ENCODE measurements at places on chromosomes 4 and X. TPM values are rescaled to one million over a fixed set of nuclear protein-coding genes. Genes with fewer than 3 reads are reported as not detected.

- no peak for DNase-seq
These were observed 31.5 kb downstream of the SLC9A7 start for GRCh38 chrX:46727441-46727840.

DNA sequence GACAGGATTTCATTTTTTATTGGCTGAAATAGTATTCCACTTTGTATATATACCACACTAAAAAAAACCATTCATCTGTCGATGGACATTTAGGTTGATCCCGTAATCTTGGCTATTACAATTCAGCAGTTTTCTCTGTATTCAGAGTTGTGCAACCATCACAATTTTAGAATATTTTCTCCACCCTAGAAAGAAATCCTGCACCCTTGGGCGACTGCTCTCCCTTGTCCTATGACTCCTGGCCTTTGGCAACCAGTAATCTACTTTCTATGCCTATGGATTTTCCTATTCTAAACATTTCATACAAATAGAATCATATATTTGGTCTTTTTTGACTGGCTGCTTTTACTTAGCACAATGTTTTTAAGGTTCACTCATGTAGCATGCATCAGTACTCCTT is 84.7 kb downstream of the NCAPG start:
- no peak for DNase-seq

DNA sequence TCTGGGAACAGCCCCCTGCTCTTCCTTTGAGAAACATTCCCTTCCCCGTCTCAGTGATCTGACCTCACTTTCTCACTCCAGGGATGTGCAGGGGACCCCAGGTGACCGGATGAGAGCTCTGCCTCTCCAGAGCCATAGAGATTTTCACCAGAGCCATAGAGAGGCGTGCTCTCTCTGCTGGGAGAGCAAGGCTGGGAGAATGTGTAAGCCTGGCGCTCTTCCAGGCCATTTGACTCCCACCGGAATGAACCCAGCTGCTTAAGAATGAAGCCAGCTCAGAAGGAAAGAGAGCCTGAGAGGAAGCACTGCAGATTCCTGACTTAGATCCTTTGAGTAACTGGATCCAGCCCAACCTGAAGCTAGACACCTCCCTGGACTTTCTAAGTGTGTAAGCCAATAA is 106.4 kb downstream of the DHX15 start:
- no peak for DNase-seq

DNA sequence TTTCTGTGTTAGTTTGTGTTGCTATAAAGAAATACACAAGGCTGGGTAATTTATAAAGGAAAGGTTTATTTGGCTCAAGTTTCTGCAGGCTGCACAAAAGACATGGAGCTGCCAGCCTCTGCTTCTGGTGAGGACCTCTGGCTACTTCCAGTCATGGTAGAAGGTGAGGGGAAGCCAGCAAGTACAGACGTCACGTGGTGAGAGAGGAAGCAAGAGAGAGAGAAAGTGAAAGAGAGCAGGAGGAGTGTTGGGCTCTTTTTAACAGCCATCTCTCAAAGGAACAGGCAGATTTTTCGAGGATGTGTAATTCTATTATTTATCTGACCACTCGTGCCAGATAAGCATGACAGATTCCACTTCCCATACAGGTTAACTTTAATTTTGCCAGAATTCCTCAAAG is 1199.1 kb downstream of the ADGRL3 start:
- DNase-seq = no peak

GRCh38 chr4:33837043-33837838 is 2407.1 kb downstream of the ARAP2 start:
- no peak for DNase-seq

DNA sequence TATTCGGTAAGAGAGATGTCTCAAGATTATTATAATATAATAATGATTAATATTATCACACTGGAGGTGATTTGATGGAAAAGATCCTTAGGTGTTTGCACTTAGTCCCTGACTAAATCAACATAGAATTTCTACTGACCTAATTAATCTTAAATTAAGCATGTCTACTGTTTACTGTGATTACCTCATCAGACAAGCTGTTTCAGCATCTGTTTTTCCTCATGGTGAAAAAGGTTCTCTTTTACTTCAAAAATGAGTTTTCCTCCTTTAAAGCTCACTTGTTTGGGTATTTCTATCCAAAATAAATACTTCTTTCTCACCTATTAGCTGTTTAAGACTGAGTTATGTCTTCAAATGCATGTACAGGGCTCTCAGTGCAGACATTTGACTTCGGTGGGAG is 407.8 kb downstream of the NKX6-1 start:
- DNase-seq = no peak

GRCh38 chrX:11751261-11751660 is 6.8 kb upstream of the MSL3 start:
- DNase-seq = no peak

DNA sequence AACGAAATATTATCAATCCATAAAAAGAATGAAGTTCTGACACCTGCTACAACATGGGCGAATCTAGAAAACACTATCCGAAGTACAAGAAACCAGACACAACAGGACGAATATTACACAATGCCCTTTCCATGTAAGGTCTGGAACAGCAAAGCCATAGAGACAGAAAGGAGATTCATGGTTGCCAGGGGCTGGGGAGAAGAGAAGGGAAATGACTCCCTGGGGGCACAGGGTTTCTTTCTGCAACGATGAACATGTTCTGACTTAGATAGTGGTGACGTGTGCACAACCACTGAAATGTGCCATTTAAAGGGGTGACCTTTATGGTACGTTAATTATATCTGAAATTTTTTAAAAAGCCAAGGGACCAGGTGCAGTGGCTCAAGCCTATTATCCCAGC is 28.3 kb downstream of the GPR143 start:
- DNase-seq = no peak

GRCh38 chrX:101803451-101803850 is 128.4 kb downstream of the ZMAT1 start:
- DNase-seq = no peak

DNA sequence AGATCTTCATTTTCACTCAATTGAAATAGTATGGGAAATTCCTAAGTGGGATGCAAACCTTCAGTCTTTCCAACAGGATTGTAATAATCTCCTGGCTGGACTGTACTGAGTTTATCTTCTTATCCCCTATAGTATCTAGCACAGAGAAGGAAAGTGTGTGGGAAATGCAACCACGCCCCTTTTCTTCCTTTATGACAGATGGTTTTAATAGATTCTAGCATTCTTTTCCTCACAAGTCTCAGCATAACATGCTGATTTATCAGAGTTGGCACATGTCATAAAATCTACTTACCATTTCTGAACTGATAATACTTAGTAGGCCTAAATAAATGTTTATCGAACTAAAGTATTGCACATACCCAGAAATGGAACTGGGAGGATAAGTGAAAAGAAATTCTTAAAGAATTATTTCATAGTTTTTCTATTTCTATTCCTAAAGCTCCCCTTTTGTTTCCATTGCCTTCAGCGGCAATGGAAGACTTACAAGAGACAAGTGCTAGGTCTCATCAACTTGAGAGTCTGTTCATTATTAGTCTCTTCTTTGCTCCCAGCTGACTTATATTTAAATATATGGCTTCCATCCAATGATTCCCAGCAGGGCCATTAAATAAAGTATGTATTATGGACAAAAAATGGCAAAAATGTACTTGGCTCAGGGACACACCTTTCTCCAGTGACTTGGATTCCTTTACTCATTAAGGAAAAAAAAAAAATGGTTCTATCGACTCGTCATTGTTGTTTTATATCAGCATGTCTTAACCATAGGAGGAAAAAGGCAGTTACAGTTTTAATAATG is 484.5 kb downstream of the IL1RAPL1 start:
- no peak for DNase-seq

- no peak for DNase-seq
These were observed 139.2 kb downstream of the HDX start for GRCh38 chrX:84363051-84363450.

- DNase-seq = no peak
These were observed 134.1 kb downstream of the PJA1 start for GRCh38 chrX:69031181-69031580.

DNA sequence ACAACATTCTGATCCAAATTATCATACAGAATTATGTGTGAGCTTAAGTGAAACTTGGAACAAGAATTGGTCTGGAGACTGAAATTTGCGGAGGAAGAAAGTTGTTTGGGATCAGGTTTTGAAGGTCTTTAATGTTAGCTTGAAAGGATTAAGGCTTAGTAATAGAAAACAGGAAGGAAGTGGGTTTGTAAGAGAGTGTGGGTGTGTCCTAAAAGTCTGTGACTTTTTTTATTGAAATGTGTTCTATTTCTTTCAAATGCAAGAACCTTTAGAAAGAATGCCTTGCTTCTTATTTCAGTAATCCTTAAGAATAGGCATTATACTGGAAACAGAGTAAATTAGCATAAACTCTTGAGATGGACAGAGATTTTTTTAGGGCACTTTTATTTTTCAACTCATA is 198.0 kb downstream of the GALNTL6 start:
- no peak for DNase-seq

DNA sequence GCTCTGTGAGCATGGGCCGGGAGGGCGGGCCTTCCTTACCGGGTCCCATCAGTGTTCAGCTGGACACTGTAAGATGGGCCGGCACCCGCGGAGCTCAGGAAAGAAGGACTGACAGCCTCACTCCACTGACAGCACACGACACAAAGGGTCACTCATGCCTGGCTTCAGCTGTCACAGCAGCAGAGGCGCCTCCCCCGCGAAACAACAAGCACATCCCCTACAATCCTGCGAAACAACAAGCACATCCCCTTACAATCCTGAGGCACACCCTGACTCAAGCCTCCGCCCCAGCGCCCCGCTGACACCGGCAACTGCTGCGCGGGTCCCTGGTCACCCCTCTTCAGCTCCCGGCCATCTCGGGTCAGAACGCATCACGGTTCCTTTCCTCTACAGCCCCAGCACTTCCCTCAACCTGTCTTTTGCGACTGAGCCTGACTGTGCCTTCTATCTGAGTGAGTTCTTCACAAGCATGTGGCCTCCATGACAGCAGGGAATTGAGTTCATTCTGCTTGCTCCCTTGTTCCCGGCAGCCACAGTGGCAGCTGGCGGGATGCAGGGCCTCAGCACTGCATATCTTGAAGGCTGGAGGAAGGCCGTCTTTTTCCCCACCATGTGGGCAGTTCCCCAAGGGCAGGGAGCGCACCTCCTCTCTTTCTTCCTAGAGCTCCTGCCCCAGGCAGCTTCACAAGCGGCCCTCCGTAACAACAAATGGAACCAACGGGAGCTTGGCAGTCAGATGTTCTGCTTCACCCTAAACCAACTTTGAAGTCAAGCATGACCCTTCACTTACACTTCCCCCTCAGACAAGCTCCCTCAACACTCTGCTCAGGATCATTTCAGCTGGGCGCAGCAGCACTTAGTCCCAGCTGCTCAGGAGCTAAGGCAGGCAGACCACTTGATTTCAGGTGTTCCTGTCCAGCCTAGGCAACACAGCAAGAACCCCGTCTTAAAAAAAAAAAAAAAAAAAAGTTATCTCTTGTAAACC is 39.6 kb downstream of the SCD5 start:
- no peak for DNase-seq

The HPGD gene
- 16.5 TPM for total RNA-seq

The IL15 gene
- 0.87 TPM for total RNA-seq

The CENPI gene
- 39.6 TPM for total RNA-seq

The NUDT10 gene
- total RNA-seq = 1.2 TPM

The MSX1 gene
- total RNA-seq = not detected

The COL4A5 gene
- total RNA-seq = not detected

The TAF7L gene
- total RNA-seq = not detected

The SNCA gene
- total RNA-seq = 3.8 TPM

All from activated CD8-positive, alpha-beta T cell treated with anti-CD3 and anti-CD28 coated beads, Interleukin-2, amount 10 ng/mL, durations not matched to agents 7 days and 5 days (primary cell).